ENCODE measurements at places on chromosomes 2 and 18.

GRCh38 chr2:102514061-102514785 lies 41.2 kb downstream of the SLC9A4 start:
- no peak for DNase-seq

DNA sequence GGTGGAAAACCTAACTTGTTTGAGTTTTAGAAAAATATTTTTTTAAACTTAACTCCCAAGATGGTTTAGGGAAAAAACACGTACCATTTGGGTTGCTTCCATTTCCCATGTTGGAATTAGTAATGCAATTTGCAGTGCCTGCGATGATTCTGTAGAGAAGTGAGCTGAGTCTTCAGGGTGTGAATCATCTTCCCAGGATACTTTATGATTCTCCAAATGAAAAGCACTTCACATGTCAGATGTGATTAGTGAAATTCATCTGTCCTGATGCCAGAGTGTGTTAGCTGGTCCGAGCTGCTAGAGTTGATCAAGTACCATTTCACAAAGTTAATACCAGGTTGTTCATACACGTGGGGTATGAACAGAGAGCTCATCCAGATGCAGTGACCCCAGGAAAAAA lies 59.1 kb downstream of the ACOXL start:
- DNase-seq = no peak

GRCh38 chr18:77866351-77866750 lies 616.7 kb downstream of the GALR1 start:
- DNase-seq = no peak

- DNase-seq = no peak
These were observed 540.7 kb upstream of the TMEFF2 start for GRCh38 chr2:192735447-192735846.

- DNase-seq = peak; percentile 73
These were observed 1.3 kb downstream of the FMNL2 start for GRCh38 chr2:152336119-152336853.

- no peak for DNase-seq
These were observed 1117.6 kb upstream of the SLC39A10 start for GRCh38 chr2:194539425-194539824.

DNA sequence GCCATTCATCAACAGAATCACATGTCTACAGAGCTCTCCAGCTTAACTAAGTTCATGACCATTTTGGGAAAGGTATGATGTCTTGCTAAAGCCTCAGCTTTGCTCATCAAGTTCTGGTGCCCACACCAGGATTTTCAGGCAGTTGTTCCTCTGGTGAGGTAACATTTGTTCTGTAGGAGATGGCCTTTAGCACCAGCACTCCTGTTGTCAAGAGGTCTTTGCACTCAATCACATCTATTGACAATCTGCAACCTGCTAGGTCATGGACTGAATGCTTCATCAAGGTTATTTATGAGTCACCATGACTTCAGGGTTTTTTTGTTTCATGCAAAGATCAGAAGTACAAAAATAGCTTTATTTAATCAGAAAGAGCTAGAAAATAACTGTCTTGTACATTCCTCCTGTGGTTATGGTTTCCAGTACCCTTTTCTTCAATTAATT lies 36.6 kb upstream of the VIT start:
- DNase-seq = no peak

DNA sequence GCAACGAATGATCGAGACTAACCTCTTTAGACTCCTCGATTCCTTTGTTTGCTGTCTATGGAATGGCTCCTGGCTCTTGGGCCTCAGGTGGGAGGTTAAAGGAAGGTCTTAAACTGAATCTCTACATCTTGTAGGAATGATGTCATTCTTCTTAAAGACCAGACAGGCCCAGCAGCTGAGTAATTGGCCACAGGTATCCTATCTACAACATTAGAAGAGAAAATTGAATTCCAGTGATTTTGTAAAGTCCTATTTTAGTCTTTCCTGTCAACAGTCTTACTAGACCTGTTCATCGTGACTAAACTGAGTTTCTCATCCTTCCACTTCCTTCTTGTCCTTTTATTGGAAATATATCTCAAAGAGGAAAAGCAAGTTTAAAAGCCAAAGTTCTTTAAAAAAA lies 274.8 kb downstream of the ALPK2 start:
- DNase-seq = no peak

- DNase-seq = no peak
These were observed 85.8 kb upstream of the FAM237A start for GRCh38 chr2:206556357-206556949.

Data from left ventricle myocardium inferior (tissue), 1 donor.